ENCODE measurements at places on chromosomes 4 and X.

DNA sequence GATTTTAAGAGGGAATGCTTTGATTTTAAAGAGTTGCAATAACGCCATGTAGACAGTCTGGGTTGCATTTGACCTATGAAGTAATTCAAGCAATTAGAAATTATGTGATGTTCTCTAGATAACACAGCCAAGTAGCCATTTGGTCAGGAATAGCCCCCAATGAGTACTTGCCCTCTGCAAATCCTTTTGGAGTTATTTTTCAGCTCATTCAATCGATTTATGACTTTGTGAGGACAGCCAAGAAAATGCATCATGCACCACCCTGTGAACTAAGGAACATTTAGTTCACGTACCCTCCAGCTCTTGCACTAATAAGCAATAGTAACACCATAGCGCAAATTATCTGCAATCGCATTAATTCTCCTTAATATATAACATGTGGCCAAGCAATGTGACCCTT, 552.6 kb upstream of the INTU start:
- no peak for DNase-seq

DNA sequence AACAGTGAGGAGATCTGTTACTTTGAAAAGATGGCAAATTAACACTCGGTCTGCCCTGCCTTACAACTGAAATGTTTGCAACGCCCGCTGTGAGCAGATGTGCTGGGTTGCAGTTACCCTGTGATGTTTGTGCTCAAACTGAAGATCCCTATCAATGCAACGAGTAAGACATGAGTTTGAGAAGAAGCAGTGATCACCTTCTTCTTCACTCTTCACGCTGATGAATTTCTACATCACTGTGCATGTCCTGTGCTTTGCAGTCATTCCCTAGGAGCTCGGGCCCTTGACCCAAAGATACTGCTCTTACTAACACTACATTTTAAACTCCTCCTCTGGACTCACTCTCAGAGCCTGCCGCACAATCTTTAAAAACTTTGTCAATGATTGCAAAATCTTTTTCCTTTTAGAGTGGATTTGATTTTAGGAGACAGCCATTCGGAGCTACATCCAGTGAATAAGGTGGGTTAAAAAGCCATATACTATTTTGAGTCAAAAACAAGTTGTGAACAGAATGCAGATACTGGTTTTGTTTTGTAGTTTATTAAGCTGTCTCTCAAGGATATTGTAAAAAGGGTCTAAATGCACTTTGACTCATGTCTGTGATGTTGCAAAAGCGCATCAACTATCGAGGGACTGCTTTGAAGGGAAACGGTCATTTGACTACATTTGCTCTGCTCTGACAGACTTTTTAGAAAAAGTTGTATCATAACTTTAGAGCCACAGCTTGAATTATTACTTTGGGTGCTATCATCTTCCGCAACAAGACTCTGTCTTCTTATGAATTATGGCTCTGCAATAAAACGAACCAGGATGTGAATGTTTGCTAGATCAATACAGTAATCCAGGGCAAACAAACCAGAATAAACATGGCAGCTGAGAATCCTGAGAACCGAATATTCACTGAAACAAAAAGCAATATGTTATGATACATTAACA, 5.7 kb upstream of the RHOH start:
- no peak for DNase-seq

DNA sequence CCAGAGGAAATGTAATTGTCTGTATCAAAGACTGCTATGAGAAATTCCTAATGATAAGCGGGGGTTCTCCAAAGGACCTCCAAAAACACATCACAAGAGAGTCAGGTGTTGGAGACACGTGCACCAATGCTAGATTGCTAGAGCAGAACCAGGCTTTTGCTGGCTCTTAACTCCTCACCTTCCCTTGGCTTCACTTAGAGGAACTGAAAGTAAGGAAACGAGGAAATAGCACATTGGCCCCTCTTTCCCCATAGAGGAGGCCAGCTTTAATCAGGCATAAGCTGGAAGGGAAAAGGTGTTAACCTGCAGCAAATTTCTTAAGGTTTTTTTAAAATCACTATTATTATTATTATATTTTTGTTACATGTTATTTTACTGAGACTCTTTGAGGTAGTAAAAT, 13.6 kb downstream of the OTC start:
- no peak for DNase-seq

DNA sequence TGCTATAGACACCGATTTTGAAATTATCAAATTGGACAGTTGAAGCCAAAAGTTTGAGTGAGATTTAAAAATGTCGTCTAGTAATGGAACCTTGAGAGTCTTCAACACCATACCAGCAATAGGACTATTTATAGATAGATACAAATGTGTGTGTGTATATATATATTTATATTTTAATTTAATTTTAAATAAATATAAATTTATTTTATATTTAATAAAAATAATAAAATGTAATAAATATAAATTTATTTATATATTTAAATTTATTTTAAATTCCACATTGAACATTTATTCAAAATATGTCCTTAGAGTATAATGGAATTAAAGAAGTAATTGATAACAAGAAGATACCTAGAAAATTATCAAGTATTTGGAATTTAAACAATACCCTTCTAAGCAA, 221.9 kb upstream of the CXXC4 start:
- DNase-seq: no peak

DNA sequence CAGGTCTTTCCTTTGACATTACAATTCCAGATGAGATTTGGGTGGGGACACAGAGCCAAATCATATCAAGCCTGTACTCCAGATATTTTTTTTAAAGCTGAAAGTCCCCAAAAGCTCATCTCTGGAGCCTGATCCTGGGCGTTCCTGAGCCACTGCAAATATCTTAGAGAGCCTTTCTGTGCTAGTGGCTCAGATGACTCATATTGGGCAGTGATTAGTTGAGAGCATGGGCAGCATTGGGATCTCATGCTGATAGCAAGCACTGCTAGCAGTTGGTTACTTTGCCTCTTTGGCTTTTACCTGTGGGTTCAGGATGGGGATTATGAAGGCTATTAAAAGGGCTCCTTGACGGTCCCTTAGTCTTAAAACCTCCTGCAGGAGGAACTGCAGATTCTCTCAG, 51.4 kb upstream of the SCRG1 start:
- no peak for DNase-seq

DNA sequence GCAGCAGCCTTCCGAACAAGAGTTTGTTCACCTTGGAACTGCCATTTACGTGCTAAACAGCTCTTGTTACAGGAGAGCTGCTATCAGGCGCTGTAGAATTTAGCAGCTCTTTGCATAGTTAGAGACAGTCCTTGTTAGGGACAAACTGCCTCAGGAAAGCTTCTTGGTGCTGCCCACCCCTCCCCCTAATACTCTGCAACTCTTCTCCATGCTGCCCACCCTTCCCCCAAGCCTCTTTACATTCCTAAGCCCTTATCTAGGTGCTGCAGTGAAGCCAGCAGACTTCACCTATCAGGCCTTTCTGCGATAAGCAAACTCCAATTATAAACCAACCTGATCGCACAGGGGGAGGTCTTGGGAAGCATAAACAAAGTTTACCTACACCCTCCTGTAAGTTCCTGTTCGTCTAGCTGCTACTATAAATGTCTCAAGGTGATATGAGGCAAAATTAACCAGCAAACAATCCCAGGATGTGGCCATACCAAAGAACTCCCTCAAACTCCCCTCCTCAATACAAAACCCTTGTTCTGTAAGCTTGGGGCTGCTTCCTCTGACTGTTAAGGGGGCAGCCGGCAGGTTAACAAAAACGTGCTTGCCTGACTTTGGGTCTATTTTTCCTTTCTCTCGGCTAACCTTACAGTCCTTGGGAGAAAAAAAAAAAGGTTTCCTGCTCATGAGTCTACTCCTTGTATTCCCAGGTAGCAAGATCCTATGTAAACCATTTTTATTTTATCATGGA, 74.0 kb upstream of the GC start:
- no peak for DNase-seq

DNA sequence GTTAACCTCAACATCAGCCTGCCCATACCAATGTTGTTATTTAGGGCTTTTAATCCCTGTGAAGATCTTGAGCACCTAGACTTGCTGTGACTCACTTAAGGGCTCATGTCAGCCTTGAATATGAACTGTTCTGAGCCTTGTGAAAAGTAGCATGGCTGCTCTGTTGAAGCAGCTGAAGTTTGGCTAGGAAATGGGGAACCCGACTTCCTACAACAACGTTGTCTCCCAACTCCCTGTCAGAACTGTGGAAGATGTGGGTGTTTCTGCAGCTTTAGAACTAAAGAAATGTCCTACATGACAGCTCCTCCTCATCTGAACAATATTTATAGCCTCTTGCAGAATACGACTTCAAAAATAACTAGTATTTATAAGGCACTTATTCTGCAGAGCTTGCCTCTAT, 27.5 kb downstream of the STOX2 start:
- DNase-seq: no peak

DNA sequence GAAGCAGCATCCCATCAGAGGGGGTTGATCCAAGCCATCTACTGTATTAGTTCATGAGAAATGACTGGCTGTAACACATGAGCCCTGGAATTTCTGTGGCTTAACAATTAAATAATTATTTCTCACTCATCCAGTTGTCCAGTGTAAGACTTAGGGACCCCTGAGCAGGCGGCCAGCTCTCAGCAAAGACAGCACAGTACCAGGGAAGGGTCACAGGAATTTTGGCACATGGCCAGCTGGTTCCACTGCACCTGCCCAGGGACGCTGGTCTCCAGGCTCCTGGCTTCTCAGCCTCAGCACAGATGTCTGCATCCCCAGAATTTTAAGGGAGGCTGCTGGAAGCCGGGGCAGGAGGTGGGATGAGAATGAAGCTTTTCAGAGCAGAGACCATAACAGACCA, 93.7 kb upstream of the DHRSX start:
- no peak for DNase-seq

DNA sequence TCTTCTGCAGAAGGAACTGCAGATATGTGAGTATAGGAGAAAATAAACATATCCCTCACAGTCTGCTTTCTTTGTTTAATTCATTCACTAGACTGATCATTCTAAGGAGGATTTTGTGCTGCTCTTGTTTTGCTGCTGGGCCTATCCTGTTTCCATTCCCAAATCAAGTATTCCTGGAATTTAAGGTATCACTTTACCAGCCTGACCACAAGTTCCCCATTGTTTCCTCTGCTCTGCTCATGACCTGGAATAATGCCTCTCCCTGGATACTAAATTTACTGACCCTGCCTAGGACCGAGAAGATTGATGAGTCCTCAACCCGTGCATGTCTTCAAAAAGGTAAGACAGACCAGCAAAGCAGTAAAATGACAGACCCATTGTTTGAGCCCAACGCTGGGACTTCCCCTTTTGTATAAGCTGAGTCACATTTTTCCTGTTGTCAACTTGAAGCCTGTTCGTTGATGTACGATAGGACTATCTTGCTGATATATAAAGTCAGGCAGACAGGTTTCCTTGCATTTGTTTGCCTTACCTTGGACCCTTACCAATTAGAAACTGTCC, 85.5 kb upstream of the TET2 start:
- DNase-seq: peak; percentile 7

GRCh38 chr4:83922402-83922801, 386.5 kb downstream of the GPAT3 start:
- DNase-seq: no peak

GRCh38 chr4:1731180-1731579, 9.9 kb downstream of the TACC3 start:
- no peak for DNase-seq

- no peak for DNase-seq
Observed at GRCh38 chr4:98746936-98747335, 88.5 kb upstream of the TSPAN5 start.

GRCh38 chr4:166895771-166896170, 338.5 kb downstream of the SPOCK3 start:
- no peak for DNase-seq

DNA sequence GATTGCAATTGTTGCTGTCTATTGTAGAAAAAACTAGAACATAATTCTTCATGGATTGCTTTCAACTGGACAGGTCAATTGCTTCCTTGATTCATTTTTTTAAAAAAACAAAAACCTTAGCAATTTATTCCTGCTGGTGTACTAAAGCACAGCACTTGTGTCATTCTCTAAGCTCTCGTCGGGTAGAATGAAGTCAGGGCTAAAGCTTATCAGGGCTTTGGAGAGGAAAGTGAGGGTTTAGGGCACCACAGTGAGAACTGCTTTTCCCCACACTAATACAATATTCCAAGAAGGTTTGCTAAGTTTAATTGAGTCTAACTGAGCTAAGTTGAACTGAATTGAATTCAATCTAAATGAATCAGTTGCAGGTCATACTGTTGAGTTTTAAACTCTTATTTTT, 76.4 kb upstream of the TLR3 start:
- DNase-seq: no peak

- DNase-seq: no peak
Observed at GRCh38 chrX:131792356-131792749, 230.7 kb upstream of the STK26 start.

GRCh38 chr4:157220371-157220881, at the start of gene GRIA2:
Gene GRIA2 (plus strand): TSS chr4:157220728. CDS start chr4:157221043, 315 bp downstream.
- peak; percentile 77 for DNase-seq

- no peak for DNase-seq
Observed at GRCh38 chr4:171629737-171630136, 183.5 kb upstream of the GALNTL6 start.

- no peak for DNase-seq
Observed at GRCh38 chr4:38133711-38134480, 173.7 kb downstream of the PTTG2 start.

DNA sequence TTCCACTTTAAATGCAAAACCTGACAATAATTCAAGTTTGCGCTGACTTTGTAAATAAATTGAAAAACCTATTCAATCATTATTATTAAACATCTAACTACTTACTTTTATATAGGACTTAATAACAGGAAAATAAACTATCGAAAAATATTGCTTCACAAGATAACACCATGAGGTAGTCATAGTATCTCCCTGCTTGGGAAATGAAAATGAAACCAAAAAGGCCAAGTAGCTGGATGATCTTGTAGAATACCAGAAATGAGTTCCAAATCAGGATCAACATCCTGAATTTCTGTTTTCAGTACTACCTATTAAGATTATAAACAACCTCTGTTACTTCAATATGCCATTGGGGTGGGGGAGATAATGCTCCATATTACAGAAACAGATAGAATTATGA, 58.9 kb downstream of the CHIC2 start:
- no peak for DNase-seq
